Skeletal muscle cell (primary cell): ENCODE measurements at places on chromosomes 6 and 20.

DNA sequence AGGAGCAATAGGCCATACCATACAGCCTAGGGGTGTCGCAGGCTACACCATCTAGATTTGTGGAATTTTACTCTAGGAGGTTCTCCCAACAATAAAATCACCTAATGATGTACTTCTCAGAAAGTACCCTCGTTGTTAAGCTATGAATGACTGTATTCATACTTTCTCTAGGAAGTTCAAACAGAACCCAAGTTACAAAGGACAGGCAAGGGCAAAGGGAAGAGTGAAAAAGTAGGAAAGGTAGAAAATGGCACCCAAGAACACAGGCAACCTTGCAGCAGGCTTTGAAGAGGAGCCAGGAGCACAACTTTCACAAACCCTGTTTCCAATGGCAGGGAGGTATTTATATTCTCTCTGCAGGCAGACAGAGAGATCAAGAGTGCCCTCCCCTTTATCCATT lies 67.2 kb downstream of the B4GALT5 start:
- DNase-seq = no peak

GRCh38 chr6:126546541-126547120 lies 206.7 kb downstream of the CENPW start:
- DNase-seq = peak; percentile 20

DNA sequence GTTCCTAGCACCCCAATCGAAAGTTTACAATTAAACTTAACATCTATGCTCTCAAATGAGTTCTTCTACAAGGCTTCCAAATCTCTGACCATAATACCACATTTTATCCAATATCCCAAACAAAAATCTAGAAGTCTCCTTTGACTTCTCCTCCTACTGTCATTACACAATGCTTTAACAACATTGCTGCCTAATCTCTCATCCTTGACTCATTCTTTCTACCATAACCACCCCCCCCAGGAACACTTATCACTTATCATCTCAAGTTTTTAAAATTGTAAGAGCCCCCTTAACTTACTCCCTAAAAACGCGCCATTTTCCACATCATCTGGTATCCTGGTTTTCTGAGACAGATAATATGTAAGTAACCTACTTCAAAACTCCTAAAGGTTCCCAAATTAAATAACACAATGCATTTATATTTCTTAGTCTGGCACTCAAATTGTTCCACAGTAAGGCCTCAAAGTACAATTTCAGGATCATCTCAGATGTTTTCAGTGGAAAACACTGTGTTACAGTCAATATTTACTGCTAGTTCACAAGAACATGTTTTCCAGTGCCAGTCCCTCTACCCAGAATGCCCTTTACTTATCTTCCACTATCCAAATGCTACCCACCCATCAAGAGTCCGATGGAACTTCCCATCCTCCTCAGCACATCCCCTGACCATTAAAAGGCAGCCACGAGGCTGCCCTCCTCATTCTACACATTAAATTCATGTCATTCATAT lies 308.2 kb upstream of the THEMIS start:
- peak; percentile 41 for DNase-seq

GRCh38 chr6:46265373-46265772 lies 94.6 kb upstream of the ENPP5 start:
- no peak for DNase-seq

GRCh38 chr20:10209091-10209490 lies 9.5 kb upstream of the SNAP25 start:
- DNase-seq = no peak

DNA sequence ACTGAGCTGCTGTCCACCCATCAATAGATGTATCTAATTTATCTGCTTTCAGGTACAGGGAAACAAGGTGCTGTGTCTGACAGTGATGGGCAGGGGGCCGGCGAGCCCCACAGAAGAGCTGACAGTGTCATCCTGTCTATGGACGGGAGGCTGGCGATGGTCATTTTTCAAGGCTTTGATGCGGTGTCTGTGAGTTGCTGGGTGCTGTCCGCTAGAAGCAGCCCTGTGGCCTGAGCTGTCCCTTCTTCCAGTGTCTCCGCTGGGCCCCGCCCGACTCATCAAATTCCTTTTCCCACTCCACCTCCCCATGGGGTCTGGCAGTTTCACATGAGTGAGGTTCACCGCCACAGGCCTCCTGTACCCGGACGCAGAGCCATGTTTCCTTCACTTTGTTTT lies 161.4 kb upstream of the PMEPA1 start:
- DNase-seq = no peak

- DNase-seq = no peak
Observed at GRCh38 chr20:16311756-16312155, 261.5 kb downstream of the KIF16B start.

- no peak for DNase-seq
Observed at GRCh38 chr20:14919501-14920081, 582.2 kb upstream of the FLRT3 start.

GRCh38 chr20:51634877-51635276 lies 92.4 kb upstream of the NFATC2 start:
- no peak for DNase-seq

GRCh38 chr20:6887966-6888365 lies 120.5 kb downstream of the BMP2 start:
- DNase-seq = no peak

DNA sequence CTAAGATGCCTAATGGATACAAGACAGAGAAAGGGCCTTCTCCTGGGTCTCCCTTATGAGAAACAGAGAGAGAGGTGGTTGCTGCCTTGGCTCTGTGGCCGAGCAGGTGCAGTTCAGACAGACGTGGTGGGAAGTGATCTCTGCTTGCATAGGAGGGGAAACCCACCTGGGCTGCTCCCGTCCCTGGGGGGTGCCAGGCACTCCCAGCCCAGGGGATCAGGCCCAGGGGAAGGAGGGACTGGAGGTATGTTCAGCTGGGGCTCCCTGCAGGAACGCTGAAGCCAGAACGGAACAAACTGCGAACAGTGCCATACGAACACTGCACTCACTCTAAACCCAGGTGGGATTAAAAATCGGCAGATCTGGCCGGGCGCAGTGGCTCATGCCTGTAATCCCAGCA lies 35.7 kb upstream of the OVOL2 start:
- DNase-seq = no peak

DNA sequence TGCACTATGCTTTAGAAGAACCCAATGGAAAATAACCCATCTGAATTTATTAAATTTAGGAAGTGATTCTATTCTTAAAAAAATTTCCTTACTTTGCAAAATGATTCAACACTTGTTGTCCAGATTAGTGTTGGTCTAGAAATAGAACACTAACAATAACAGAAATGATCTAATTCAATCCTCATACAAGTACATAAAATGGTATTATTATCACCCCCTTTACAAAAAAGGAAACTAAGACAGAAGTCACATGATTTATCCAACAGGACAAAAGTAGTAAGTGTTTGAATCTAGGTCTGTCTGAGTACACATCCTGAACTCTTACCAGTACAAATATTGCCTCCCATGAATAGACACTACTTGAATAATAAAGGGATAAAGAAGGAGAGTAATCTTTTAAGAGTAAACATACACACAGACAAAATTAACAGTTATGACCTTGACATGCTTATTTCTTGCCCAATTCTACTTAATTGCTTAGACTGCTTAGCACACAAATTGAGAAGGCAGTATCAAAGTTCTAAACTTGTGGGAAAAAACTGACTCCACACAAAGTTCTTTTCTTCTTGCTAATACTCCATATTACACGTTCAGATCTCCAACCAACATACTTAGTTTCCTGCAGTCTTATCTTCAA lies 195.4 kb upstream of the RUNX2 start:
- no peak for DNase-seq

- no peak for DNase-seq
Observed at GRCh38 chr6:33329058-33329457, 11.5 kb upstream of the ZBTB22 start.

DNA sequence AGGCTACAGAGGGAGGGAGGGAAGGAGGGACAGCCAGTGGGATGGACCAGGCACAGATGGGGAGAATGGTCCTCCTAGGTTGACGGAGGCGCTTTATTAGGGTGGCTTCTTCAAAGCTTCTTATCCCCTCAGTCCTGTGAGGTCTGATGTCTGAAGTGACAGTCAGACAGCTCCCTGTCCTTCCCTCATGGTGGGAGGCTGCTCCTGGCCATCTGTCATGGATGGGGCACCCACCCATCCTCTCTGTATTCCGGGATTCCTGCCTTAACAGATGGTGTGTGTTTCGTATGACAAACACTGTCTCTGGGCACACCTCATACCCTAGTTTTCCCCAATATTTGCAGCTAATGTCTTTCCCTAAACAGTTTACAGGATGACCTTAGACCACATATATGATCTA lies 7.9 kb downstream of the RIN2 start:
- DNase-seq = no peak

DNA sequence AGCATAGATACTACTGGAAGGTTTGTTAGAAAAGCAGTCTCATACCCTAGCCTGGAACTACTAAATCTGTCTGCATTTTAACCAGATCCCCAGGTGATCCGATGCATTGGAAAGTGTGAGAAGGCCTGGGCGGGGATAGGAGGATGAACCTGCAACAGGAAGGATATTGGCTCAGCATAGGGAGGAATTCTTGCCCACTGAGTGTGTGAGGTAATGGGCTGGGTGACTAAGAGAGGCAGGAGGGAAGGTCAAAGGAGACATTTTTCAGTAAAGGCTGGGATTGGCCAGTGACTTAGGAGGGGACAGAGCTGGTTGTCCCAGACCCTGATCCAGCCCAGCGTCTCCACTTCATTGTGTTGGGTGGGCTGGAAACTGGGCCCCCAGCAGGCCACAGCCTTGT lies 191.0 kb upstream of the LRFN2 start:
- no peak for DNase-seq

- no peak for DNase-seq
Observed at GRCh38 chr6:11785415-11785773, 6.8 kb upstream of the ADTRP start.

- DNase-seq = no peak
Observed at GRCh38 chr20:38658879-38659596, 57.4 kb downstream of the ARHGAP40 start.

GRCh38 chr6:164861967-164862366 lies 447.4 kb downstream of the C6orf118 start:
- no peak for DNase-seq

GRCh38 chr6:16903470-16903869 lies 142.2 kb upstream of the ATXN1 start:
- no peak for DNase-seq

- no peak for DNase-seq
Observed at GRCh38 chr6:152669895-152670294, 27.8 kb upstream of the MYCT1 start.

DNA sequence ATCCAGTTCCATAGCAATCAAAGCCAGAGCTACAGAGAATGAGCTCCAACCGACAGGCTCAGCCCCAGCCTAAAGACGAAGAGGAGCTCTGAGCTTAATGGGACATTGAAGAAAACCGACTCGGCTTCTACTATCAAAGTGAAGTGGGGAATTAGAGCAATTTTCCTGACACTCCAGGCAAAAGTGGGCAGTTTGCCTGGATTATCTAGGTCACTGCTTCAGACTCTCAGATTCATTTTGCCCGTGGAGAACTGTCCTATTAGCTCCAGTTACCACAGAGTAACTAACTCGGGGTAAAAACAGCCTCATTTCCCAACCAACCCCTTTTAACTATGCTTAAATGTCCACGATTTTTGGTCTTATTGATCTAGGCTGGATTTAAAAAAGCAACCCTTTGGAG lies 592.1 kb upstream of the NRSN1 start:
- peak; percentile 32 for DNase-seq

GRCh38 chr6:37381579-37381978 lies 27.8 kb downstream of the RNF8 start:
- DNase-seq = no peak

- DNase-seq = no peak
Observed at GRCh38 chr20:44431502-44432234, 44.0 kb upstream of the TTPAL start.

- no peak for DNase-seq
Observed at GRCh38 chr6:132933090-132933489, 118.7 kb downstream of the RPS12 start.

- no peak for DNase-seq
Observed at GRCh38 chr6:3396503-3397180, 60.2 kb downstream of the SLC22A23 start.

GRCh38 chr6:39520411-39520810 lies 197.9 kb upstream of the KCNK16 start:
- no peak for DNase-seq

GRCh38 chr6:139627091-139627490 lies 252.6 kb upstream of the CITED2 start:
- no peak for DNase-seq

DNA sequence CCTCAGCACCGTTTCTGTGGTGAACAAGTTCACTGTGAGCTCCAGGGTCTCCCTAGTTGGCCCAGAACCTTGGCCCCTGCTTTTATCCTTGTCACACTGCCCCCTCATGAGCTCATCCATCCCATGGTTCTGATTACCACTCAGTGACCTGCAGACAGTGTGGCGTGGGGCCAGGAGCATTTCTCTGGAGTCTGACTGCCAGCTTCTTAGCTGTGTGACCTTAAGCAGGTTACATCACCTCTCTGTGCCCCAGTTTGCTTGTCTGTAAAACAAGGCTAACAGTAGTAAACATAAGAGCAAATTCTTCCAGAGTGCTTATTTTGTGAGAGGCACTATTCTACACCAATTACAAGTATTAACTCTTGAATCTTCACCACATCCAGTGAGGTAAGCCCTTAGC lies 14.8 kb upstream of the MDGA1 start:
- no peak for DNase-seq

DNA sequence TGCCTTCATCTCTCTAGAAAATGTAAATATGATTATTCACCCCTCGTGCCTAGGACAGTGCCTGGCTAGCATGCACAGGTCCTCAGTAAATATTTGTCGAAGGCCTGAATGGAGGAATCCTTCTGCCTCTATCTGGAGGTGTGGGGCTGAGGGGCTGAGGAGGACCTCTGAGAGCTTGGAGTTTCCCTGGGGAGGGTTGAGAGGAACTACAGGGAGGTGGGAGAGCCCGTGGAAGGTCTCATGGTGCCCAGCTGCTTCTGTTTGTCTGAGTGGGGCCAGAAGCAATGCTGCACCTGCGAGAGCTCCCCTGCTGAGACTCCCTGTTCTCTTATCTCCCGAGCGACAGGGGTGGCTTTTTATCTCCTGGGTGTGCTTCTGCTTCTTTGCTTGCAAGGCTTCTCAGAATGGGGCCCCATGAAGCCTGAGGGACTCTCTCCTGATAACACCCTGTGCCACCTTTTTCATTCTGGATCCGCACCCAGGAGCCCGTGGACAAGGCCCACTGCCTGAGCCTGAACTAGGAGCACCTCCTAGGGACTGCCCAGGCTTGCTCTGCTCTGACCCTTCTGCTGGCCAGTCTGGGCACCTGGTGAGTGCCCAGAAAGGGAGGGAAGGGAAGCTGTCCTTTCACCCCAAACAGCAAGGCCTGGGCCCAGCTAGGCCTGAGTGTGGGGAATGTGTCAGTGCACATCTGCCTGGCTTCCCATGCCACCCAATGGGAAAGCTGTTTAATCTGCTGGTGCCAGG lies 2.4 kb downstream of the SLC29A1 start:
- DNase-seq = no peak

GRCh38 chr6:53924277-53924676 lies 129.5 kb downstream of the LRRC1 start:
- no peak for DNase-seq

GRCh38 chr20:54268941-54269340 lies 61.1 kb downstream of the PFDN4 start:
- no peak for DNase-seq
